NCI-H2171 treated with DMSO at 0.1 percent for 48 hours (cell line): ENCODE measurements at places on chromosomes 5 and 9.

DNA sequence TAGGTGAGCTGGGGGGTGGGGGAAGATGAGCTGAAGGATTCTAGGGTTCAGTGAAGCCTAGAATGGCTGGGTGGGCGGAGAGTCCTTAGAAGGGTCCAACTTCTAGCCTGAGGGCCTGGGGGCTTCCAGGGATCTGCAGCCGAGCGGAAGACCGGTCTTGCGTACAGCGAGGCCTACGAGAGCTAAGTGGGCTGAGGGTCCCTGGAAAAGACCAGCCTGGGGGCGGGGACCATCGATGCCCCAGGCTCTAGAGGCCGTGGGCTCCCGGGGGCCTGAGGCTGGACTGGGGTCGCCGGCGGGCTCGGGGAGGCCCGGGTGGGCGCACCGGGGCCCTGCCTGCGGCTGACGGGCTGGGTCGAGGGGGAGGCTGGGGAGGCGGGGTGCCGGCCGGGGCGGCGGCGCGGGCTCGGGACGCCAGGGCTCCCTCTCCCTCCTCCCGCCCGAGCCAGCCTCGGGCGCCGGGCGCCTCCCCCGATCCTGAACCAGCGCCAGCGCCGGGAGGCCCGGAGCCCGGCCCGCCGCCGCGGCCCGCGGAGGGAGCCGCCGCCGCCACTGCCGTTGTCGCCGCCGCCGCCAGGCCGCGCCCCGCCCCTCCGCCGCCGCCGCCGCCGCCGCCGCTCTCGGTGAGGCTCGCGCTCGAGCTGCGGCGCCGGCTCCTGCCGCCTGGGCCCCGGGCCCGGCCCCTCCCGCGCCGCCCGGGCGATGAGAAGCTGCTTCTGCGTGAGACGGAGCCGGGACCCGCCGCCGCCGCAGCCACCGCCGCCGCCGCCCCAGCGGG lies at the start of gene MVB12B:
Gene MVB12B, plus strand, starts transcription at position 602 of the 778 bp plus-strand sequence. Its CDS starts 101 bp downstream, at position 703.
- no peak for DNase-seq

DNA sequence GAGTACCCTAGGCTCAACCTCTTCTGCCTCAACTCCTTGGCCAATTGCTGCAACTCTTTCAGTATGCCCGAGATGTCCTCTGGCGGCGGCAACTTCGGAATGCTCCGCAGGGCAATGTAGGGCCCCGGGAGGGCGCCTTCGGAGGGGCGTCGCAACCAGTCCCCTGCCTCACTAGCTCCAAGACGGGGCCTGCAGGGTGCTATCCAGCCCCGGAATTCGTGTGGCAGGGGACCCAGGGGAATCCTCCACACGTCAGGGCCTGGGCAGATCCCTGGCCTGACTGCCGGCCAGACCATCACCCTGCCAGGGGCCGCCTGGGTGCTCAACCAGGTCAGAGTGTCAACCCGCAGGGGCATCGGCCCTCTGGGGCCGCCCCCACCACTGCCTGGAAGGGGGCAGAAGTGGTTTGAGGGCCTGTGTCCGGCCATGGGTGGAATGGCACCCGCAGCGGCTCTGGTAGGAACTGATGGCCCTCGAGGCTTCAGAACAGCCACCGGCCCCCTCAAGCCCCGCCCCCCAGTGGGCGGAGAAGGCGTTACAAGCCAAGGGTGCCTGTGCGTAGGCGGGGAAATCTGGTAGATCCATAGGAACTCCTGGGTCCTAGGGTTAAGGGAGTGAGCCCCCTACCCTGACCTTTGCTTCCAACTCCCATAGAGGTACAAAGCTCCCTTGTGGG lies at the start of gene POU5F2:
Gene POU5F2, minus strand, starts transcription at position 465 of the 676 bp plus-strand sequence. Its CDS starts 37 bp downstream, at position 428.
- DNase-seq, result no peak

GRCh38 chr5:172361566-172362238 lies 78.1 kb upstream of the UBTD2 start:
- DNase-seq, result no peak

- no peak for DNase-seq
These were observed 696.9 kb upstream of the C9orf72 start for GRCh38 chr9:28270156-28270555.

DNA sequence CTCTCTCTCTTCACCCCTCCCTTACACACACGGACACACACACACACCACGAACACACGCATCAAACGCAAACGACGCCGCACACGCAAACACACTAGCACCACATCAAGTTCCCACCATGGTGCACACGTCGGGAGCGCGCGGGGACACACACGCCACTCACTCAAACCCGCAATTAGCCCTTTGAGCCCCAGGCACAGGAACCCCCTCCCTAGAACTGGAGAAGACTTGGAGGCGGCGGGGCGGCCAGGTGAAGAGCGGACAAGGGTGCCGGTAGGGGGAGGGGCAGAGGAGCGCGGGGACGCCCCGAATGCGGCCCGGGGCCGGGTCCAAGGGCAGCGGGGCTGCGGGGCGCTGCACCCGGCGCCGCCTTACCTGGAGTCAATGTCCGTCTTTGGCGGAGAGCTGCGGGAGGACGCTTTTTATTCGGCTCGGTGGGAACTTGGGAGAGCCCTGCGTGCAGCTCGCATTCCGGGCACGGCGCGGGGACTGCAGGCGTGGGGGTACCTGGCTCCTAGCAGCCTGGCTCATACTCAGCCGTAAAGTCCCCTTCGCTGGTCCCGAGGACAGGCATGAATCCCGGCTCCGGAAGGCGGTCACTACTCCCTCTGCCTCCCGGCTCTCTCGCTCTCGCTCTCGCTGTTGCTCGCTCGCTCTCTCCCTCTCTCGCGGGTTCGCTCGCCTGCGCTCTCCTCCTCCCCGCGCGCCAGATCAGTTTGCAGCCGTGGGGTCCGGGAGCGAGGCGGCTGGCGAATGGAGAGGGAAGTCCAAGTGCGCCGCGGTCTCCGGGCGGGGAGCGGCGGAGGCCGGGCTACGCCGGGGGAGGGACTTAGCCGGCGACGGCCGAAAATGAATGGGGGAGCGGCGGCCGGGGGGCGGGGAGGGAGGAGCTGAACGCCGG lies at the start of gene BRINP1:
Gene BRINP1, minus strand, starts transcription at position 755 of the 901 bp plus-strand sequence. CDS start 56,080 bp downstream, outside the sequence.
- peak; percentile 86 for DNase-seq

- no peak for DNase-seq
These were observed 10.1 kb downstream of the TLR4 start for GRCh38 chr9:117714282-117714681.

GRCh38 chr5:2802693-2803365 lies 51.4 kb upstream of the IRX2 start:
- no peak for DNase-seq

DNA sequence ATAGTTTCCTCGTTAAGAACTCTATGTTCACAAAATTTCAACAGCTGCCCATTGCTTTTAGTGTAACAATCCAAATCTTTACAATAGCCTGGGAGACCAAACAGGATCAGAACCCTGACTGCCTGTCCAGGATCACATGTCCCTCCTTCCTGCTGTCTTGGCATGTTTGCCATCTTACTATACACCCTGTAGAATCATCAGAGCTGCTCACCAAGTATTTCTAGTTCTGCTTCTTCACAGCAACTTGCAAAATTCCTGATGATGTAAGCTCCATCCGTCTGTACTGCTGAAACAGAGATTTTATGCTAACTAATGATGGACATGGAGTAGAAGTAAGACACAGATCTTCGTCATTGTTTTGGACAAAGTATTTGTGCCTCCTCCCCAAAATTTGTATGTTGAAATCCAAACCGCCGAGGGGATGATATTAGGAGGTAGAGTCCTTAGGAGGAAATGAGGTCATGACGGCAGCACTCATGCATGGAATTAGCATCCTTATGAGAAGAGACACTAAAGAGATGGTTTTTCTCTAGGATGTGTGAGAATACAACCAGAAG lies 464.9 kb upstream of the BRINP1 start:
- no peak for DNase-seq

GRCh38 chr9:126678989-126679388 lies 65.3 kb downstream of the LMX1B start:
- no peak for DNase-seq

GRCh38 chr9:89434636-89435035 lies 63.3 kb downstream of the SEMA4D start:
- no peak for DNase-seq

DNA sequence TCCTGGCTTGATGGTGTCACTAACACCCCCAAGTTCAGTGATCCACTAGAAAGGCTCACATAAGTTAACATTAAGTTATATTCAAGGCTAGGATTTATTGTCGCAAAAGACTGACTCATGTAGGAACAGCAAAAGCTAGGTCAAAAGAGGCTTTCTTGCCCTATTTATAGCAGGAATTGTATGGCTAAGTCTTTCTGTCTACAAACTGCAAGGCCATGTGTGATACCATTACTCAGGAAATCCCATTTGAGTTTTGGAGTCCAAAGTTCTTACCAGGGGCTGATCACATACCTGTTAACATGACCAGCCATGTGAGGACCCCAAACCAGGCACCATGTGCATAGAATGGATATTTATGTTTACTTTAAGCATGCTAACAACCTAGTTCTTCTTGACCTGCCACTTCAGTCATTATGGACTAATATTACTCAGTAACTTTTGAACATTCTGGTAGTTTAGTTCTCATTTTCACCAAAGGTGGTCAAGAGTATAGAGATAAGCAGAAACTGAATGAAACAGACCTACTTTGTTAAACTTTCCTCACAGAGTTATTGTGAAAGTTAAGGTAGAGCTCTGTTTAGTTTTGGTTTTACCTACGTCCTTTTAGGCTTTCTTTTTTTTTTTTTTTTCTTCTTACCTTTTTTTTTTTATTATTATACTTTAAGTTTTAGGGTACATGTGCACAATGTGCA lies 281.1 kb downstream of the FER start:
- DNase-seq, result no peak

DNA sequence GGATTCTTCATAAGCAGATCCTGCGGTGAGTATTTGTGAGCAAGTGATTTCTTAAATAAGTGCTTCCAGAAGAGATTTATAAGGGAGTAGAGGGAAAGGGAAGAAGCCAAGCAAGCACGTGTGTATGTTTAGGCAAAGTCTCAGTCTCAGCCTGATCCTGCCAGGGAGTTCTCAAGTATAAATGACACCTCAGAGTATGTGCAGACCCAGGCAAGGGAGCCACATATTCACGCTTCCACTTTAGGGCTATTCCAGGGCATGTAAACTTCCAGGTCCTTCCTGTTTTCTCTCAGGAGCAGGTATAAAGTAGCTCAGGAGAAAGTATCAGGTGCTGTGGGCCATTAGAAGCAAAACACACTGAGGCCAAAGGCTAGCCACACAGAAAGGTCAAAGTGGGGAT lies 22.6 kb downstream of the SPATA31D1 start:
- no peak for DNase-seq

- DNase-seq, result no peak
These were observed 9.4 kb downstream of the PDLIM7 start for GRCh38 chr5:177487975-177488374.

DNA sequence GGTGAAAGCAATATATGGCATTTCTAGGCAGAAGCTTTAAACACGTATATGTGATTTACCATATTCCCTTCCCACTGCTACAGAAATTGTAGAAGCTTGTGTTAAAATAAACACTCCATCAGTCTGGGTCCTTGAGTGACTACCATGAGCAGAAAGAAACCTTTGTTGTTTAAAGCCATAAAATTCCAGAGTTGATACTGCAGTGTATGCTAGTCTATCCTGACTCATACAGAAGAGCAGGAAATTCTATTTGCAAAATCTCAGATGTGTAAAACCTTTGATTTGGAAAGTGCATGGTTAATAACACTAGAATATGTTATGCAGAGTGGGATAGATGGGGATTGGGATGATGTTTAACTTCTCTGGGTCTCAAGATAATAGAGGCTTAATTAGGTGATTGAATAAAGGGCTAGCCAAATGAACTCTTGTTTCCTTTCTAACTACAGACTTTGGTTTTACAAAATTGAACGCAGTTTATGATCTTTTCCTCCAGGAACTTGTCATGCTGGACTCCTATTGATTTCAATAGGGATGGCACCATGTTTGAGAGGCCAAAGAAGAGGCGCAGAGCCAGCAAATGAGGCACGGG lies 282.7 kb upstream of the VLDLR start:
- no peak for DNase-seq

GRCh38 chr5:50667023-50667652 lies 701 bp downstream of the PARP8 start:
- DNase-seq, result no peak

- DNase-seq, result no peak
These were observed 167.3 kb downstream of the ROR2 start for GRCh38 chr9:91782708-91783214.

GRCh38 chr9:99024959-99025358 lies 80.0 kb upstream of the TGFBR1 start:
- no peak for DNase-seq

DNA sequence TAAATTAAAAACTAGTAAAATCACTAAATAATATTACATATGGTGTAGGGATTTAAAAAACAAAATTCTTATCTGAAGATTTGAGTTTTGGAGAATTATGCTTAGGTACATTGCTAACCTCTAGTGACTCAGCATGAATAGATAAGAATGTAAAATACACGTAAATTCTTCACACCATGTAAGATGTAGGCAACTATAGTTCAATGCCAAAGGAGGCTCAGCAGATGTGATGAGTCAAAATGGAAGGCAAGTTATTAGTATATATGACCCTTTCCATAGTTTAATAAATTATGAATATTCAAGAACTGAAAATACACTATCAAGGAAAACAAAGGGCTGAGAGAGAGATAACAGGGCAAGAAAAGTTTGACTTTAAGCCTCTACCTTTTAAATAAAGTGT lies 79.0 kb downstream of the MRPS30 start:
- no peak for DNase-seq

GRCh38 chr5:102670224-102670836 lies 84.8 kb upstream of the PAM start:
- DNase-seq, result no peak

GRCh38 chr9:34126207-34127034 lies at the start of gene DCAF12:
TSS of gene DCAF12 (minus strand) at chr9:34126698. CDS start at chr9:34126431, 267 bp downstream.
- peak; percentile 76 for DNase-seq

DNA sequence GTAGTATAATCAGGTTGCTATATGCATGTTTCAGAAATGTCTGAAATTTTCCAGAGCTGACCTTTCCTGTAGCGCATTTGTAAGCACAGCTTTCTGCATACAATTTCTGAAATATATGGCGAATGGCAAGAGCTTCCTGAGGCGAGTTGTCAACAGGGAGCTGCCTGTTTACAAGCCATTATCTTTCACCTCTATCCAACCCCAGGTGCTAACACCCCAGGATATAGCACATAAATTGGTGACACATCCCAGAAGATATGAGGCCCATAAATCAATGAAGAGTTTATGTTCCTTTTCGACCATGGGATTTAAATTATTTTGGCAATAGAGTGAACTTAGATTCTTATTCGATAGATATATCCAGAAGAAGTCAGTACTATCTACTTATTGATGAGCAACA lies 379.8 kb downstream of the KDM4C start:
- no peak for DNase-seq

- no peak for DNase-seq
These were observed 655 bp downstream of the MARVELD2 start for GRCh38 chr5:69415584-69415958.

DNA sequence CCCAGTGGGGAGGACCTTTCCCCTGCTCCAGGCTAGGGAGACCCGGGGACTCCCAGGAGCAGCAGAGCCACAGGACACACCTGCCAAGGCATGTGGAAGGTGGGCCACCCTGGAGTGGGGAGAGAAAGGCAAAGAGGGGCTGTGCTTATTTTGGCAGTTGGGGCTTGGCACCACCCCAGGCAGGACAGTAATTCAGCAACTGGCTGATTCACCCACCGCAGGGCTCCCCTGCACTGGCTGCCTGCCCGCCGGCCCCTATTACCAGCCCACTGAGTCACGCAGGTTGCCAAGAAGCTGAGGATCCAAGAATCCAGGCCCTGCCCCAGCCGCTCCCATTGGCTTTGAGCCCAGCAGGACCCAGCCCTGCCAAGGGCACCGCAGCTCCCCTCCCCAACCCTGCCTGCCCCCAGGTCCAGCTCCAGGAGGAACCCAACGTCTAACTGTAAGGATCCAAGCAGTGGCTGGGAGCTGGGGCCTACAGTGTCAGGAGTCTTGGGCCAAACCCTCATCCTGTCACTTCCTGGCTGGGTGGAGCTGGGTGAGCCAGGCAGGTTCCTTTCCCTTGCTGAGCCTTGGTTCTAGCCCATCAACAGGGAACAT lies 14.2 kb upstream of the RALGDS start:
- DNase-seq, result no peak

- no peak for DNase-seq
These were observed 42.9 kb upstream of the RNF130 start for GRCh38 chr5:180114304-180115003.
